Activated CD4-positive, alpha-beta memory T cell treated with anti-CD3 and anti-CD28 coated beads for 36 hours (primary cell): ENCODE measurements at places on chromosomes 6 and 20. TPM values are rescaled to one million over a fixed set of nuclear protein-coding genes. Genes with fewer than 3 reads are reported as not detected.

Gene PDYN
- total RNA-seq, result not detected

Gene HLA-DQA2
- not detected for total RNA-seq

Gene CRYBG1
- total RNA-seq, result 38.4 TPM

Gene HLA-DOA
- 0.53 TPM for total RNA-seq

Gene ECI2
- total RNA-seq, result 42.5 TPM

Gene ARMH2
- total RNA-seq, result not detected

Gene TRPC4AP
- 45.8 TPM for total RNA-seq

Gene VSTM2L
- total RNA-seq, result not detected

Gene COX4I2
- total RNA-seq, result not detected

Gene OR2J3
- not detected for total RNA-seq

Gene TTK
- total RNA-seq, result 39.4 TPM

Gene FAM229B
- total RNA-seq, result 7.3 TPM

Gene CCN5
- not detected for total RNA-seq

Gene PNPLA1
- not detected for total RNA-seq

Gene SLC22A2
- not detected for total RNA-seq

Gene NKX2-2
- total RNA-seq, result not detected
